ENCODE measurements at places on chromosomes 7 and 10.
A peak's percentile ranks its signal among the peaks of the same experiment; 100 is the strongest.

DNA sequence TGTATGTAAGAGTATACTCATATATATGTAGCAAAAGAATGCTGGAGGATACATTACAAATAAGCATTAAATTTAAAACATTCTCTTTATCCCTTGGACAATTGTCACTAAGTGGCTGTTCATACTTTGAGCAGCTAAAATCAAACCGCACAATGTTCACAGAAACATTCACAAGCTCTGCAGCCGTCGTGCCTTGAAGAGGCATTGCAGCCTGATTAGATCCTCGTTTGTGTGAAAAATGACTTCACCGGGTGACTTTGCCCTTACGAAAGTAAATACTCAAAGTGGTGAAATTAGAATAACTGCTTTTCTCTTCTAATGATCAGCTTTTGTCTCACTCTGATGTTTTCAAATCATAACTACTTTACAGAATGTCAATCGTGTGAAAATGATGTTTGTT lies 319.0 kb downstream of the GFRA1 start:
- no peak for DNase-seq

DNA sequence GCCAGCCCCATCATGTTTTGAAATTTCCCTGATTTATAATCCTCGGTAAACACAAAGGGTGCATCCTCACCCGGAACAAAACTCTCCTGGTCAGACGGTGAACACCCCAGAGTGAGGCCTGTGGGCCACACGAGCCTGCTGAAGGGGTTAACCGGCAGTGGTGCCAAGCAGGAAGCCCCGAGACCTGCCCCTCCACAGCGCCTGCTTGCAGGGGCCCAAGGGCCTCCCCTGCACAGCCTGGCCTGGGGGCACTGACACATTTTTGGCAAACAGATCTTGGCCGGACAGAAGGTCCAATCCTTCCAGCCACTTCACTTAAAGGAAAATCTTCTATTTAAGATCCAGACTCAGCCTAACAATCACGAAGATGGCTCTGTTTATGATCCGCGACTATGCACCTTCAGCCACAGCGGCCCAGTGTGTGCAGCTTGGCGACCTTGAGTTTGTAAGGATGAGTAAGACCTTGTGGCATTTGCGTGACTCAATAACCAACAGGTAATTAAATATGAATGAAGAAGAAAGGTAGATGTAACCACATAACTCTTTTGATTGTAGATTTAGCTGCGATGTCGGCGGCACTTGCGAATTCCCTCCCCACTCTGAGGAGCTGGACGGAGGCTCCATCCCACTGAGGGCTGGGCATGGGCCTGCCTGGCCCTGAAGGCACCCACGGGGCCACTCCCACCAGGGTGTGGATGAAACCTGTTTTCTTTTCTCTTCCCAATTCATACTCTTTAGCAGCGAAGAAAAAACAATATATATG lies 328.2 kb downstream of the DNAJB6 start:
- DNase-seq = no peak

- no peak for DNase-seq
These were observed 6.0 kb downstream of the PPP1R9A start for GRCh38 chr7:94913391-94913790.

- DNase-seq = peak; percentile 93
These were observed 160.8 kb downstream of the CREB5 start for GRCh38 chr7:28573059-28573553.

GRCh38 chr7:98346515-98347069 lies 54.3 kb downstream of the BAIAP2L1 start:
- DNase-seq = no peak

DNA sequence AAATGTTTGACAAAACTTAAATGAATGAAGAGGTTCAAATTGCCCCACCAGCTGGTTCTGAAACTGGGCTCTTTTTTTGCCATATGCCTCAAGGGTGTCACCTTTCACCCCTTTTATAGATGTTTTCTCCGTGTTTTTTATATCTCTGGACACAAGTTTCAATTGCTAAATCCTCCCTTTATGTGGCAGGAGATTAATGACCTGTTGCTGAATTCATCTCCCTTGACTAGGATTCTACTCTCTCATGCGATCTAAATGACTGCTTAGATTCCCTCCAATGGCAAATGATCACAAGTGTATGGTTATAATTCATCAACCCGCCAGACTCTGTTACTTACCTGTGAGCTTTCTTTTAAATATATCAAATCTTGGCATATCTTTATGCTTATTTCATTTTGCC lies 677.0 kb upstream of the POT1 start:
- DNase-seq = no peak

DNA sequence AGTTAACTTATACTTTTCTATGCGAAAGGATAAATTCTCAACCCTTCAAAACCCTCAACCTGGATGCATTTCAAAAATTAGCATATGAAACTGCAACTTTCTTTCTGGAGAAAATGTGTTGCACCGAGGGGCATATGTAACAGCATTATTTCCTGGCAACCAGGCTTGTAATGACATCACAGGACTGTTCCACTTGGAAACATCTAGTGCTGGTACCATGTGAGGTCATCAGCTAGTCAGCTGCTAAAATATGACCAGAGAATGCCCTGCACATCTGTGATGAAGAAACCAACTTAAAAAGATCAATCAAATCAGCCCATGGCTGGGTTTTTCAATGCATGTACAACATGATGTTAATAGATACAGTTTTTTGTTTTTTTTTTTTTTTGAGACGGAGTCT lies 40.0 kb downstream of the FGFR2 start:
- no peak for DNase-seq

- DNase-seq = no peak
These were observed 6.6 kb upstream of the ZNF786 start for GRCh38 chr7:149097088-149097487.

DNA sequence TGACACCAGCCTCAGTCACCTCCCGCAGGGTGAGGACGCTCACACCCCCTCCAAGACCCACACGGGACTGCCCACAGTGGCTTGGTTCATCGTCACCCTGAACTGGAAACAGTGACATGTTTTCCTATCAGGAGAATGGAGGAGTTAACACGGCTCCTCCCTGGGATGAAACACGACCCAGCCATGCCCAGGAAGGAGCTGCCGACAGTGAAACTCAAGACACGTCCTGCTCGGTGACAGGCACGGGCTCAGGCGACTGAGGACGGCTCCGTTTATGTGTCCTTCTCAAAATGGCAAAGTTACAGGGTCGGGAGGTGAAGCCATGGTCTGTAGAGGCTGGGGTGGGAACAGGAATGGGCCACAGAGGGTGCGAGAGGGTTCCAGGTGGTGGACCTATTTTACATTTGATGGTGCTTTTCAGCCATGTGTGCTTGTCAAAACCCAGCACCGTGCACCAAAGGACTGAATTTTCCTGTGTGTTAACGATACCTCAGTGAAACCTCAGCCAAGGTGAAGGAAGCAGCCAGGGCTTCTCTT lies 272.4 kb downstream of the ADARB2 start:
- peak; percentile 61 for DNase-seq

GRCh38 chr7:32958046-32959025 lies 1.1 kb downstream of the FKBP9 start:
- peak; percentile 84 for DNase-seq

DNA sequence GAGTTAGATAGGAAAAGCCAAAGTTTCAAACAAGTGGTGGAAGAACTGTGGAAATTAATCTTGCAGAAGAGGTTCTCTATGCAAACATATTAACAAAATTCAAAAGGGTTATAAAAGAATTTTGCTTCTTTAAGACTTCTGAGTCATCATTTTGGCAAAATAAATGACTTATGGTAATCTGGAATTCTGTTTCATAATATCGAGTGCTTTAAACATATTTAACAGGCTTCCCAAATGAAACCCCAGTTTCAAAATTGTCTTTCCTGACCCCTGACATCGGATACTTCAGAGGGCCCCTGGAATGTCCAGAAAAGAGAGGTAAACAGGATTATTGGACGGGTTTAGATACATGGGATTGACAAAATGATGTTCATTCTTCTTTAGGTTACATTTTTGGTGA lies 444.6 kb downstream of the HTR7 start:
- no peak for DNase-seq

DNA sequence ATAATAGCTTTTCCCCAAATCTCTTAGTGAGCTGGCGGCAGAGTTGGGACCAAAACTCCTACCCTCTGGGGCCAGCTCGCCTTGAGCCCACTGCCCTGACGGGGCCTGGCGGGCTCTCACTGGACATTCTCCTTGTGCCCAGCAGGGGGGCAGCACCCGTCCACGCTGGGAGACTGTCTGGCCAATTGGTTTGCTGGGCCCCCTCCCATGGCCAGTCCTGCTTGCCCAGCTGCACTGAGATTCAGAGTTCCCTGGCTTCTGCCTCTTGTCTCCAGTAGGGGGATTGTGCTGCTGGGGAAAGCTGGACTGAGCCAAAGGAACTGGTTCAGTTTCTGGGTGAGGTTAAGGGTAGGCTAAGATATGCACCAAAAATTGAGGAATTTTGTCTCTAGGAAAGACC lies 59.8 kb downstream of the RAMP3 start:
- peak; percentile 49 for DNase-seq

DNA sequence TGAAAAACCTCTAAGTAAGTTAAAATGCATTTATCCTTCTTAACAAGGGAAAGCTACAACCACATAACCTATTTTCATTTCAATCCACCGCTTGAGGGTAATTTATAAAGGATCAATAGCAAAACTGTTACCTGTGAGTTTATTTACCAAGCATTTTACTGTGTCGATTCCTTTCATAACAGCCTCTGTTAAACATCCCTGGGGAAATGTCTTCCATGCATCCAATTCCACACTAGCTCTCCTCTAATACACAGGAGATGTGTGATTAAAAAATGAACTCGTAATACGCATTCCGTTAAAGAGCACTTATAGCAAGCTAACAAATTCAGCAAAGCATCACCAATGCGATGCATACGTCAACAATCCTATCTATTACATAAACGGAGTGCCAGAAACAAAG lies 185.7 kb downstream of the SFMBT2 start:
- no peak for DNase-seq

DNA sequence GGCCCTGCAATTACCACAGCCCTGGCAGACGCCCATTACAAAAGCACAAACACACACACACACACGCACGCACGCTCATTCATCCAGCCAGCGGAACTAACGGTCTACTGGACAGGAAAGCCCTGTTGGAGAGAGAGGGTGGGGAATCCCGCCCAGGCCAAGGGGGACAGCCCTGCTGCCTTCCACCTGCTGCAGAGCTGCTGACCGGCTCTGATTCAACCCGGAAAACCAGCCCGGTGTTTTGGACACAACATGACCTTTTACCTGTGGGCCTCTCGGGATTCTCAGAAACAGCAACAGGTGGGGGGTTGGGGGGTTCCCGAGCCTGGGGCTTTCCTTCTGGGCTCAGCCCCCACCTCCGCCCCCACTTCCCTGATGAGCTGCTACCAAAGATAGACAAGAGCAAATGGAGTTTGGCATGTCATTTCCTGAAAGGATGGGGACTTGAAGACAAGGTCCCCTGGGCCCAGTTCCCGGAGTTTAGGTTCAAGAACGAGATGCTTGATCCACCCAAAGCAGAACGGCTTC lies 18.5 kb upstream of the SERPINE1 start:
- no peak for DNase-seq

DNA sequence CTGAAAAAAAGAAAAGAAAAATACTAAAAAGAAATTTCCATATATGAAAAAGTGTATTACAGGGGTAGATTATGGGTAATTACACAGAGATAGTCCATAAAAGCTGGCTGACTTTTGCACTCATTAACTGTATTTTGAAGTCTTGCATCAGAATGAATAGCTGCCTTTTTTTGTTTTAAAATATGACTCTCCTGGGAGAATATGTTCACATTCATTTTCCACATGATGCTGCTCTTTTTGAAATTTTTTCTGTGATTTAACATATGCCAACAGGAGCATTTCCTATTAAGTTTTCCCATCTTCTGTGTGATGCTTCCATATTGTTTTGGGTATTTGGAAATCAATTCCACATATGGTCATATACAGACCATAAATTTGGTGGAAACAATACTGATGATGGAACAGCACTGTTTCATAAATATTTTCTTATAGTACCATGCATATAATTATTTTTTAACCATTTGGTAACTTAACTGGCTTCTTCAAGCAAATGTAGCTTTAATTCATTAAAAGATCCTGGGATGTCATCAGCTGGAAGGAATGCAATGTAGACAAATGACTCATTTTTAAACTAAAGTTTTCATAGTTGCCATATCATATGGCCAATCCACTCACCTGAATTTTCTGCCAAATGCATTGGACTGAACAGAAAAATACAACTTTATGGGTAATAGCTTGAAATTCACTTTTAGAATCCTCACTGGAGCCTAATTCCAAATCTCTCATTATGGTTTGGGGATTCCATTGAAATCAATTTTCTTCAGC lies 313.9 kb upstream of the GLI3 start:
- no peak for DNase-seq

GRCh38 chr7:6260291-6261187 lies 11.9 kb downstream of the CYTH3 start:
- DNase-seq = no peak

GRCh38 chr7:1192171-1192676 lies 32.2 kb upstream of the ZFAND2A start:
- peak; percentile 62 for DNase-seq

GRCh38 chr10:68586606-68587305 lies 26.6 kb downstream of the TET1 start:
- DNase-seq = no peak

GRCh38 chr10:12649012-12649584 lies 299.8 kb downstream of the CAMK1D start:
- DNase-seq = no peak

GRCh38 chr7:100166317-100166940 lies 2.0 kb downstream of the GAL3ST4 start:
- DNase-seq = no peak

DNA sequence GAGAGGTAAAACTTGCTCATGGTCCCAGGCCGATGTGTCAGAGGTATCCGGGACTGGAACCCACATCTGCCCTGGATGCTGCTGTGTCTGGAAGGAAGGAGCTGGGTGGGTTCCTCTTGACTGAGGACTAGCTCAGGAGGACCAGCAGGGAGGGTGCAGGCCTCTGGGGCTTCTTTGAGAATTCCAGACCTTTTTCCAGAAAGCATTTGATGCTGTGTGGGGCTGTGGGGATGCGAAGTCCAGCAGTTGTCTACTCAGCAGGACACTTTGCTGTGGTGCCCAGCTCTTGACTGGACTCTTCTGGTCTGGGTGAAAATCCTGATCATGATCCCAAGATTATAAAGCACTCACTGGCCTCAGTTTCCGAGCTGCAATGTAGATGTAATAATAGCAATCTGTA lies 1.7 kb downstream of the RAMP3 start:
- DNase-seq = no peak

DNA sequence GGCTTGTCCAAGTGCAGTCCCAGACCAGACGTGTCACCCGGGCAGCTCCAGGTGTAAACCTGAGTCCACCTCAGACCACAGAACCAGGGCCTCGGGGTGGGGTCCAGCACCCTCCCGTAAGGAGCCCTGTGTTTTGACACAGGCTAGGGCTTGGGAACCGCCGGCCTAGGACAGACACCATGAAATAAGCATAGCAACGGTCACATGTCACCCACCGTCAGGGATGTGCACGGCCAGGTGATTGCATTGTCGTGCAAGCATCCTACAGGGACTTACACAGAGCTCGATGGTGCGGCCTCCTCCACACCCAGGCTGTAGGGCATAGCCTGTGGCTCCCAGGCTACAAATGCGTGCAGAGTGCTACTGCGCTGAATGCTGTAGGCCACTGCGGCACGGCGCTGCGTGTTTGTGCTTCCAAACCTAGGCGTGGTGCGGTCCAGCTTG lies 10.6 kb downstream of the ZFAND2A start:
- no peak for DNase-seq

- DNase-seq = peak; percentile 65
These were observed 432 bp upstream of the CAMK2B start for GRCh38 chr7:44325811-44326241.

- no peak for DNase-seq
These were observed 38.3 kb downstream of the WIPF3 start for GRCh38 chr7:29844559-29844958.
